Midbrain (tissue), 1 donor: ENCODE measurements at places on chromosomes 3 and 15.
A peak's percentile ranks its signal among the peaks of the same experiment; 100 is the strongest.

GRCh38 chr3:140706360-140706759 lies 28.5 kb downstream of the TRIM42 start:
- no peak for DNase-seq

DNA sequence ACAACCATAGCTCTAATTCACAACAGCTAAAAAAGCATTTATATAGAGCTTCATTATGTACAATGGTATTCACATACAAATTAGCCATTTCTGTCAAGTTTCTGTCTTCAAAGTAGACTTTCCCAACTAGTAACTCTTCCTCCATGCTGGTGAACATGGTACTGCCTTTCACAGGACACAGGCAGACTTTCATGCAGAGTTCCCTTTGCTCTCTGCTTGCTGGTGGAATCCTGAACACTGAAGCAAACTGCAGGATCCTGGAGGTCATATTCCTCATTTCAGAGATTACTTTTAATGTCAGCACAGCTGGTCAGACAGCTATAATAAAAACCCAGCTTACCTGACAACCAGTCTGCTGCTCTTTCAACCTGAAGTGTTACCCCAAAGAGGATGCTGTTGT lies 53.6 kb downstream of the TASOR start:
- no peak for DNase-seq

- DNase-seq: no peak
These were observed 11.3 kb upstream of the PRKCD start for GRCh38 chr3:53149699-53150098.

DNA sequence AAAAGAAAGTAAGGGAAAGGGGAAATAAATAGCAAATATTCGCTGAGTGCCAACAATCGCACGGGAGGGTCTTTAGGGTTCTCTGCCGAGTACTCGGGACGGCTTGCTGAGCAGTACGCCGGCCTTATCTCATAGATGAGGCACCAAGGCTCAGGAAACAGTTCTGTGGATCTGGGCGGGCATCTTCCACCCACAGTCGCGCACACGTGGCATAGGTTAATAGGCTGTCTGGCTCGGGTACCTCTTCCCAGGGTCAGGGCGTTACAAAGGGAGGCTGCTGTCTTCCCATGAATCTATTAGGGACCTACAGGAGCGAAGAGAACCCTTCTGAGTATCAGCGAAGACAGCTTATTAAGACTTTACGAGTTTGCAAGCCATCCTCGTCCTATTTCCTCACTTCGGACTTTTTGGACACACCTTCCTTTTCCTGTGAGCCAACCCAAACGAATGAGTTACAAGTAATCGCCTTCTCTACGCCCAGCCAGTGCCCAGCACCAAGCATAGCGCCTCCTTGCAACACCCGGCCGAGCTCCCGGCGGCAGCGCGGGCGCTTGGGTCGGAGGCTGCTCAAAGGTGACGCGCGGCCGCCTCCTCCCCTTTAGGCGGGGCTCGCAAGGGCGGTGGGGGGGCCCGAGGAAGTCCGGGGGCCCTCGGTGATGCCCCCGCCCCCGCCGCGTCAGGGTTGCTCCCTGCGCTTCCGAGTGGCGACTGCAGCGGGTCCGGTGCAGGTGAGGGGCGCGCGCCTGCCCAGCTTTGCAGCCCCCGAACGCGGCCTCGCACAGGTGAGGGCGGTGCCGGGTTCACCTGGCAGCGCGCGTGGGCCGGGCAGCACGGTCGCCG lies at the start of gene MCTP2:
Gene MCTP2, plus strand, starts transcription at position 679 of the 840 bp plus-strand sequence. CDS start 66,705 bp downstream, outside the sequence.
- DNase-seq: no peak

GRCh38 chr3:31025541-31025940 lies 131.1 kb upstream of the GADL1 start:
- no peak for DNase-seq

GRCh38 chr3:115789481-115789880 lies 166.2 kb downstream of the GAP43 start:
- DNase-seq: no peak

DNA sequence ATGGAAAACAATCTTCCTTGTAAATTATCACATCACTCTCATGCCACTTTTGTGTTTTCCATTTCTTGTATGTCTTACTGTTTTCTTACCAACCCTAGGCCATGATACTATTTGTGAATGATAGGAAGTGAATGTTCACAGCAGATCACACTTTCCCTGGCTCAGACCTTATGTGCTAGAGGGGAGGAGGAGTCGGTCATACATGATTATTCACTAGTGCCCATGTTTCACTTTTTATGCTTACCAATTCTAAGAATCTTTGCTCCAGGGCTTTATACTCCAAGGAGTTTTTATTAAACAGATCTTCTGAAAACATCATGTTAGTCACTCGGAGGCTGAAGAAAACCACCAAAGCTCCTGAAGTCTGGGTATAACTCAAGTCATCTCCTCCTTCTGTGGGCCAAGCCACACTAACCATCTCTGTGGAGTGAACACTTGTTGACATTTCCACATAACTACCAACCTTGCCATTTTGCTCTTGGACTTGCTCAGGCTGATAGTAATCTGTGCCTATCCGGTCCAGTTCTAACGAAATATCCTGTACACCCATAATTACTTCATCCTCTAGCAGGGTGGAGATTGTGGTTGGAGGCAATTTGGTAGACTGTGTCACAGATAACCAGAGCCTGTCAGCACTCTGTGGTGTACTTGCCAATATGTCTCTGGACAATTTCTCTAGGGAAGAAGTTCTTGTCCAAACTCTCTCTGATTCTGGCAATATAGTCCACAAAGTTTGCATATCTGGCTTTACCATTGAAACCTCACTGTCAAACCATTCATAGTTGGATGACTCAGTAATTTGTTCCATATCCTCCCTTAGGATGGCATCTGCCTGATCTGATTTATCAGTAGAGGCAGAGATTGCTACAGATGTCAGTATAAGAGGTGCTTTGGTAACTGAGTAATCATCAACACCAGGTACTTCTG lies 76.8 kb downstream of the IMPG2 start:
- no peak for DNase-seq

DNA sequence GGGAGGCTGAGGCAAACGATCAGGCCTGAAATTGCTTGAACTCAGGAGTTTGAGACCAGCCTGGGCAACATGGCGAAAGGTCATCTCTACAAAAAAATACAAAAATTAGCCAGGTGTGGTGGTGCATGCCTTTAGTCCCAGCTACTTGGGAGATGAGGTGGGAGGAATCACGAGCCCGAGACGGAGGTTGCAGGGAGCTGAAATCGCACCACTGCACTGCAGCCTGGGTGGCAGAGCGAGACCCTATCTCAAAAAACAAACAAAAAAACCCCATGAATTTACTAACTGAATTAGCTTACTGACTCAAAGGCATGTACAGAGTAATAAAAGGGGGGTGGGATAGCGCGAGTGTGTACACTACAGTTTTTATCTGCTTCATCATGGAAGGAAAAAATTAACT lies 19.3 kb downstream of the ARF4 start:
- DNase-seq: no peak

DNA sequence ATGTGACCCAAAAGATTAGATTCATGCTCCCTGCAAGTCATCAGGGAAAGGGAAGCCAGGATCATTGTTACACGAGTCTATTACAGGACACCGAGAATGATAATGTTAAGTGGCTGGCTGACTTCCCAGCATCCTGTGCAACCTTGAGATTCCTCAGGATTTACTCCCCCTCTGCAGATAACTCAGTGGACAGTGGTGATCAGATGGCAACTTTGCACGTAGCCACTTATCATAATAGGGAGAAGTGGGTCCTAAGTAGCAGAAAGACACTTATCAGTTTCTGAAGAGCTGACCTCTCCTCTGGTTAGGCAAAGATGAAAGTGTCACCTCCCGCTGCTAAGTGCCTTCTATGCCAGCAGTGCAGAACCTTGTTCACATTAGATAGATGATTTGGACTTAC lies 6.7 kb upstream of the TMPRSS7 start:
- DNase-seq: no peak

- no peak for DNase-seq
These were observed 55.0 kb downstream of the TMEM39A start for GRCh38 chr3:119408243-119408950.

GRCh38 chr3:195156286-195156890 lies 114.6 kb downstream of the XXYLT1 start:
- DNase-seq: peak; percentile 30

DNA sequence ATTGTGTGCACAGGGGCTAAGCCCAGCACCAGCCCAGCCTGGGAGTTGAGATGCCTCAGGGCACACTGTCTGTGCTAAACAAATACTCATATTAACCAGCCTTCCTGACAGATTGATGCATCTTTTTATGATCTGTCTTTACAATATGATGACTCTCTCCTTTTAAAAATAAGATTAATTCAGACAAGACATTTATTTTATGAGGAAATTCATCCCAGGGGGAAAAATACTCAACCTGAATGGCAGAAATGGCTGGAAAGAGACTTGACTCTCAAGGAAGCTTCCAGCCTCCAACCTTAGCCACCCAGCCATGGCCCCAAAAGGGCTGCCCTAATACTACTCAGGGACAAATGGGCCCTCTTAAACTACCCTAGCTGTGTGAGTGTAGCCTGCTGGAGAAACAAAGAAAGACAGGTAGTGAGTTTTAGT lies 46.9 kb downstream of the NOX5 start:
- DNase-seq: no peak

DNA sequence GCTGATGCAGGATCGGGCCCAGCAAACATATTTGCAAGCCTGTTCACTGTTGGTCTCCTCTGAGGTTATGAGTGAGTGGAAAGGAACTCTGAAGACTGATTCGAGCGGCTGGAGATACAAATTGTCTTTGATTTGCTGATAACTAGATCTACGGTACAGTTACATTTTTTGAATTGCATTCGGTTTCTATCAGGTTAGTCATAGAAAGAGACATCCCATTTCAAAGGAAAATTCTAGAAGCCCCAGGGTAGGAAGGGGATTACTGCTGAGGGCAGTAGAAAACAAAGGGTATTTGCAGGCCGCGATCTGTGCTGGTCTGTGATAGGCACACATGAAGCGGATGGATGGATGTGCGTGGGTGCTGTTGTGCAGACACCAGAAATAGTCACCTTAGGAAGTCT lies 228.4 kb downstream of the ITPR1 start:
- DNase-seq: no peak

GRCh38 chr3:134799393-134799792 lies 4.3 kb downstream of the EPHB1 start:
- no peak for DNase-seq

- DNase-seq: no peak
These were observed 287.5 kb downstream of the PTPRG start for GRCh38 chr3:61848885-61849284.

- DNase-seq: no peak
These were observed 189.4 kb downstream of the SLC9A9 start for GRCh38 chr3:143658861-143659260.

DNA sequence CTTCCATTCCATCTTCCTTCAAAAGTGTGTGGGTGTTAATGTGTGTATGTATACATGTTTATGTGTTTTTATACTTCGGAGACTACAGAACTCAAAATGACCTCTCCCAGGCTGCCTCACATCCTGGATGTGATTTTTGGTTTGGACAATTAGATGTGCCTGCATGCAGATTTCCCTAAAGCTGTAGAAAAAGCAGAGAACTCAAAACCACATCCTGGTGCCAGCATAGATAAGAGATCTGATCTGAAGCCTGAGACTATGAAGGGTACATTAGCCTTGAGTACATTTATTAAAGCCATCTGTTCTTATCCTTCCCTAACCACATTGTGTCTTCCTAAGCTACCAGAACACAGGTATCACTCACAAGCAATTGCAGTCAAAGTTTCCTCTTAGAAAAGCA lies 319.4 kb upstream of the RASGRP1 start:
- DNase-seq: no peak

GRCh38 chr15:44810237-44810636 lies 73.9 kb downstream of the TRIM69 start:
- no peak for DNase-seq

DNA sequence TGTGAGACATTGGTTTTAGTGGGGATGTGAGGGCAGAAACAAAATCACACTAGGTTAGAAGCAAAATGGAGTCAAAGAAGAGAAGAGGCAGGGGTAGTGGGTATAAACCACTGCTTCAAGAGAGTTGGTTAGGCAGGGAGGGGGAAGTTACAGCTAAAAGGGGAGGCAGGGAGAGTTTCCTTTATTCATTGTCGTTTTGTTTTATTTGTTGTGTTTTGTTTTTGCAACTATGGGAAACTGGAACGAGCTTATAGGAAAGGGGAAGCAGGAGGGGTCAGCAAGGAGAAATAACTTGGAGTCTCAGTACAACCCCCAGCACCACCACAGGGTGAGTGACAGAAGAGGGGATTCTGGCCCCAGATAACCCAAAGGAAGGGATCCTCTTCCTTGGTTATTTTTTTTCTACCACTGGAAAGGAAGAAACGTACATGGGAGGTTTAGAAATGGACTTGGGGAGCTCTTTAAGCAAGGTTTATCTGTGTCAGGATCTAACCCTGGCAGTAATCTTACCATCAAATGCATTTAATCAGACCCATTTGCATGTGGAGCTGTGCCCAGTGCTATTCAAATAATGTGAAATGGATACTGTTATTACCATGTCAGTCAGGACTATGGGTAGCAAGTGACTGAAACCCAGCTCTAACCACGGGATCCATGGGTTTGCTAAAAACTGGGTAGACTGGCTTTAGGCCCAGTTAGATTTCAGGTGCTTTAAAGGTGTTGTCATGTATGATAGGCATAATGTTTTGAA lies 68.7 kb downstream of the CCNL1 start:
- DNase-seq: no peak

- DNase-seq: no peak
These were observed 12.1 kb downstream of the KBTBD13 start for GRCh38 chr15:65088643-65089021.

GRCh38 chr15:91946581-91947292 lies 93.2 kb downstream of the SLCO3A1 start:
- no peak for DNase-seq

GRCh38 chr3:79257791-79258190 lies 510.0 kb downstream of the ROBO1 start:
- no peak for DNase-seq

GRCh38 chr15:58453931-58454793 lies 22.4 kb downstream of the LIPC start:
- no peak for DNase-seq

GRCh38 chr3:189900578-189900977 lies 220.1 kb downstream of the P3H2 start:
- DNase-seq: no peak

DNA sequence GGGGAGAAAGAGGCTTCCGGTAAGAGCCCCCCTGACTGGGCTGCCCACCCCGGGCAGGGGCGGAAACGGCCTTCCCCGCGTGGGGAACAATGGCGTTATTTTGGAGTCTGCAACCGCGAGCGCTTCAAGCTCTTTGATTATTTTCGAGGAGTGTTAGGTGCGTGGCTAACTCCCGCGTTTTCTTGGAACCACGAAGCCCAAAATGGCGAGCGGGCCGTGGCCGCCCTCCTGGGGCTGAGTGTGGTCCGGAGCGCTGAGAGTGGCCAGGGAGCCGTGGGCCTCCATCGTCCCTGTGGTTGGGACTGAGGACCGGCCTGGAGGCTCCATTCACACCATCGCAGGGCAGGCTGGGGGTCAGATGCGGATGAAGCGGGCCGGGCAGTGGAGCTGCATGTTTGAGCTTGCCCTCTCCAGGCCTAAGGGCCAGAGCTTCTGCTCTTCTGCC lies 44.6 kb upstream of the POLG start:
- no peak for DNase-seq
